ENCODE measurements at places on chromosomes 7 and 10.

GRCh38 chr10:131109291-131109690 is 202.2 kb downstream of the TCERG1L start:
- no peak for DNase-seq

DNA sequence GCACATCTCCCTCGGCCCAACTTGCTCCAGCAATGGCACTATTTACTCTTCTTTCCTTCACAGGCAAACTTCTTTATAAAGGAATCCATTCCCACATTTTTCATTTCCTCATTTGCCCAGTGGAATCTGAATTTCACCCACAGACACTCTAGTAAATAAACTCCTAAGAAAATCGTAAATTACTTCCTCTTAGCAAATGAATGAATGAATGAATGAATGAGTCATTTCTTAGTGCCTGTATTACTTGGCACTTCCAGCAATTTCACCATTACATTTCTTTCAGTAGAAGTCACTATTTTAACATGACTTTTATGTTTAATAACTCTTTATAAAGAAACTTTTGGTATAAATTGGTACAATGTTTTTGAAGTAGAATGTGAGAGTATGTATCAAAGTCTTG is 55.7 kb downstream of the DDC start:
- no peak for DNase-seq

DNA sequence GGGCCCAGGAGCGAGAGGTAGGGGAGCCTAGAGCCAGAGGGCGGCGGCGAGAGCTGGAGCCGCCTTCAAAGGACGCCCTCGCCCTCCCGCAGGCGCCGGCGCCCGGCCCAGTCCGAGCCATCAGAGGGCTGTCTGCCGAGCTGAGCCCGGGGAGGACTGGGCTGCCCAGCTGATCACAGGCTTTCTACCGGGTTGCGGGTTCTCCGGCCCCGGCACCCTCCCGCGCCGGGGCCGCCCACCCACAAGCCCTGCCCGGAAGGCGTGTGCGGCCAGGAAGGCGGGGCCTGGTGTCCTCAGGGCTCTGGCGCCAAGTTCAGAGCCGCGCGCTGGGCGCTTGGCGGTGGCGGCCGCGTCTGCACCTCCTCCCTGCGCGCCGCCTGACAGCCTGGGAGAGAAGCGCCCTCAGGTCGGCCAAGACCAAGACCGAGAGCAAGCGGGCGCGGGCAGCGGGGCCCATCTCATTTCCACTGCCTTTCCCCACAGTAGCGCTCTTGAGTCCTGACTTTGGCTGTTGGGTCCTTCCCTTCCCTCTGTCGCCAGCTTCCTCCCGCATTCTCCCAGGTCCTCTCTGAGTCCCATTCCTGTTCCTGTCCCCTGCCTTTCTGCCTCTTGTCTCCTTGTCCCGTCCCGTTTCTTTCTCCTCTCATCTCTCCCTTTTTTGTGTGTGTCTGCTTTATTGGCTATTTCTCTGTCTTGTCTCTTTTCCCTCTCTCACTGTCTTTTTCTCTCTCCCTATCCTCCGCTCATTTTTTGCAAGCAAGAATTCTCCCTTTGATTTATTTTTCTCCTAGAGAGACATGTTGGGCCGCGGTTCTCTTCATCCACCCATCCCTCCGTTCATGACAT is 60.6 kb upstream of the MSMB start:
- DNase-seq = peak; percentile 31

DNA sequence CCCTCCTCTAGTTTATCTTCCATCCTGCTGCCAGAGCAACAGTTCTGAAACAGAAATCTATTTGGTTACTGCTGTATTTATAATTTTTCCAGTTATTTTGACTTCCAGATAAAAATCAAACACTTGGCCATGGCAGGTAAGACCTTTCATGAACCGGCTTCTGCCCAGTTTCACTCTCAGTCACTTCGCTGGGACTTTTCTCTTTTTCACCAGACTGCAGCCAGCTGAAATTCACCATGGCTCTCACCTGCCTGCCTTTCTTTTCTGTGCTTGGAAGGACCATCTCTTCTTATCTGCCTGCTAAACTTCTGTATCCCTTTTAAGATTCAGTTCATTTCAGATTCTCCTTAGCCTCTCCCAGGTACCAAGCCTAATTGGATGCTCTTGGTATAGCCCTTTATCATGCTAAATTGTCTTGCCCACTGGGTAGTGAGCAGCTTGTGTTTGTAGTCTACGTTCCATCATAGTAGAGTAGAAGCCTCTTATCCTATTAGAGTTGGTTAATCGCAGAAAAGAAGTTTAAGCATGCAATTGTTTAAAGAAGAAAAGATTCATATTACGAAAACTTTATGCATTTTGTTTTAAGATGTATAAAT is 71.7 kb downstream of the TAF3 start:
- no peak for DNase-seq

DNA sequence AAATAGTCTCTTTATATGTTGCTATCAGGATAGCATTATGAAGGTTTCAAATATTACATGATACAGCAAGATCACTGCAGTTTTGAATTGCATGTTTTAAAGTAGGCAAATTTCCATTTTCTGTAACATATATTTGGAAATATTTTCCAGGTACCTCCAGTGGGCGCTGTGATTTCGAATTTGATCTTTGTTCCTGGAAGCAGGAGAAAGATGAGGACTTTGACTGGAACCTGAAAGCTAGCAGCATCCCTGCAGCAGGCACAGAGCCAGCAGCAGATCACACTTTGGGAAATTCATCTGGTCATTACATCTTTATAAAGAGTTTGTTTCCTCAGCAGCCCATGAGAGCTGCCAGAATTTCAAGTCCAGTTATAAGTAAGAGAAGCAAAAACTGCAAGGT is 299.0 kb downstream of the MALRD1 start:
- peak; percentile 7 for DNase-seq

All from iPS DF 6.9 (cell line).